ENCODE measurements at places on chromosomes 6 and 20.
A peak's percentile ranks its signal among the peaks of the same experiment; 100 is the strongest.

- DNase-seq = no peak
Observed at GRCh38 chr20:61288331-61288784, 36.3 kb downstream of the CDH4 start.

DNA sequence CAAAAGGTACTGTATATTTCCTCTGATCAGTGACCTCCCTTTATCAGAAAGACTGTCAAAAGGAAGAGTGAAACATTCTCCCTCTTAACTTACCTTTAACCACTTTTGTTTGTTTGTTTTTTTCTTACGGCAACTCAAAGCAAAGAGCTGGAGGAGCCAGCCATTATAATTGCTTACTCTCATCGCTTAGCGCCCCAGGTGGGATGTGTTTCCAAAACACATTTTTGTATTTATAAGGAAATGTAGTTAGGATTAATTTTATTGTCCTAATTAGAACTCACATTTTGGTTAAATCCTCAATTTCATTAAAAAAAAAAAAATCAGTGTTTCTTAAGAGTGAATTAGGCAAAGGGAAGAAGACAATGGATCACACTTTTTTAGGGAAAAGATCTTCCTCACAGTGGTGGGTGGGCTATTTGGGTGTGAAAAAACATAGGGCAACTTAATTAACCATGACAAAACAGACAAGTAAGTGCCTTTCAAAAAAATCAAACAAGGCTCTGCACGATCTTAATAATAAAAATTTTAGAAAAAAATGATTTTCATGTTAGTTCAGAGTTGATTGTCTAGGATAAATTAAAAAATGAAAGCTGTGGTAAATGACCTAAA is 1.2 kb upstream of the PHACTR2 start:
- DNase-seq = no peak

DNA sequence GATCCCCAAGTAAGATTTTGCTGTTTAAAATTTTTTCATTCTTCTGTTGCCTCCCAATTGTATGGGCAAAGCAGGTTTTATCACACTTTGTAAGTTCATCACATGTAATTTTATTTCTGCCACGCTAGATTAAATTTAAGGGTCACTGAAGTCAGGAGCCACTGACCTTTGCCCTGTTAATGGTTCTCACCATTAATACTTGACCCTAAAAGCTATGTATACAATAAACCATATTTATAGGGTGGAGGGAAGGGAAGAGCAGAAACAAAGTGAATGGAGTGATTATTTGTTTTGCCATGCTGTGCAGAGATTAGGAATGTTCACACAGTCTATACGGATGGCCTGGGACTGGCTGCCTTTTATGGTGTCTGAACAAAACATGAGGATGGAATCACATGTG is 186.7 kb downstream of the BMP2 start:
- DNase-seq = no peak

DNA sequence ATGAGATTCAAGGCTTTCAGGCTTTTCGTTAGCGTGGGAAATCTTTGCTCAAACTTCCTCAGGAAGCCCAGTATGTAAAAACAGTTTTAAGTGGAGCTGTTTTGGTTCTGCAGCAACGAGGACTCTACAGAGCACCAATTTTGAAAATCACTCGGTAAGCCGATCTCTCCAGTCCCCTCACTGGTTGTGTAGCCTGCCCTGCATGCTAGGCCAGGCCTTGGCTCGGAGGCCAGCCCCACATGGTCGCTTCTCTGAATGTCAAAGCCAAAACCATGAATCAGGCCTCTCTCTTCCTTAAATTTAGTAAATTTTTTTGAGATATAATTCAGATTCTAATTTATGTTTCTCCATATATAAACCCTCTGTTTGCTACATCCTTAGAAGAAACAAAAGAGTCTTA is 108.0 kb downstream of the CHD6 start:
- no peak for DNase-seq

DNA sequence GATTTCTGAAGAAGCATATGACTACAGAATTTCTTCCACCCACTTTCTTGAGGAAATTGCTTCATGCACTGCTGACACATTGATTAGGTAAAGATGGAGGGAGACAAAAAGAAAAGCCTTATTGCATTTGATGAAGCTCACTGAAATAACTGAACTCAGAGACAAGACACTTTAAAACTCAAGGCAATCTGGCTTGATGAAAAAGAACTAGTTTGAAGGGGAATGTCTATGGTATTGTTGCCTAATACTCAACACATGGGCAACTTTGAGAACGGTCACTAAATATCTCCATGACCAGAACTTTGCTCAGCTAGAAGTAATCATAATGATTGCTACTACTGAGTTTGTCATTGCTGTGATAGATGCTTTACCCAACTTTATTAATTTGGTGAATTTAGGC is 38.1 kb downstream of the HTR1B start:
- no peak for DNase-seq

- DNase-seq = no peak
Observed at GRCh38 chr6:155493026-155493693, 37.5 kb upstream of the NOX3 start.

- peak; percentile 85 for DNase-seq
Observed at GRCh38 chr6:106746652-106747051, 117.3 kb downstream of the QRSL1 start.

GRCh38 chr6:130922922-130923321 is 95.7 kb downstream of the SMLR1 start:
- DNase-seq = no peak

DNA sequence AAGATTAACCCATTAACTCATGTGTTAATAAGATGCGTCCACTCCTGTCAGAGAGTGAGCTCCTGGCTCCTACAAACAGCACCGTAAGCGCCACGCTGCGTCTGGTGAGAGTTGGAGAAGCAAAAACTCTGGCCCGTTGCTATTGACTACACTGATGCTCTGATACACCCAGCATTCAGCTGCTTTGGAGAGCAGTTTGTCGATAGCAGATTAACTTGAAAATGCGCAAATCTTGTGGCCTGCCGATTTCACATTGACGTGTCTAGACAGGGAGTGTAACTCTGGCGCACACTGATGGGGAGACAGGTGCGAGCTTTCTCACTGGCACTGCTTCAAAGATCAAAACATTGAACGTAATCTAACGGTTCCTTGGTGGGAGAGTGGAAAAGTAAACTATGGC is 151.7 kb upstream of the RPS6KA2 start:
- peak; percentile 23 for DNase-seq

GRCh38 chr20:36490191-36490590 is 51.1 kb upstream of the MYL9 start:
- no peak for DNase-seq

DNA sequence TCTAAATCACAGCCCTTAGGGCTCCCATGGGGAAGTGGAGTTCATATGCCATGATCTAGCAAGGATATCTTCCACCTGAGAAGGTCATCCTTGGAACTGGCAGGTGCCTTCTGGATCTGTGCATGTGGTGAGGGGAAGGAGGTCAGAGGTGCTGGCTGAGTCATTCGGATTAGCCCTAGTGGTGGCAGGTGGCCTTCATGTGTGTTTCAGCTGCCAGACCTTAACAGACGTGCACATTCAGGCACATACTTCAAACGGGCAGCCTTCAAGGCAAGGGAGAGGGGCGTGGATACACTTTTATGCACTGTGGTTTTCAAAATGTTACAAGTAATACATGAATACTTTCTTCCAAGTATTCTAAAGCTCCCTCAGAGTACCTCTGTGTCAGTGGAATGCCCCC is 51.2 kb downstream of the BMP6 start:
- DNase-seq = no peak

DNA sequence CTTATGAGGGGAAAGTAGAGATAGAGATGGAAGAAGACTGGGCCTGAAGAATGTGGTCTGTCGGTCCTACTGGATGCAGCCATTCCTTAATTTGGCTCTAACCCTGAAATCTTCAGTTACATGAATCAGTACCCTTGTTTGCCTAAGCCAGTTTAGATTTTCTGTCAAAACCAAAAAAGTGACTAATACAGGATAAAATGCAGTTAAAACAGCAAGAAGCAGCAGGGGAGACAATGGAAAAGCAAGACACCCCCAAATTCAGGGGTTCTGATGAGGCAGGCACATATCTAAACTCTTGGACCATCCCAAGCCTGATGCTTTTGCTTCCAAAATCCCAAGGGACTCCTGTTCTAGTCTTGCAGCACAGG is 17.4 kb upstream of the UBE2V1 start:
- DNase-seq = no peak

GRCh38 chr6:170596426-170596825 is 12.0 kb upstream of the PDCD2 start:
- no peak for DNase-seq

- DNase-seq = no peak
Observed at GRCh38 chr6:23964865-23965264, 161.2 kb upstream of the NRSN1 start.

DNA sequence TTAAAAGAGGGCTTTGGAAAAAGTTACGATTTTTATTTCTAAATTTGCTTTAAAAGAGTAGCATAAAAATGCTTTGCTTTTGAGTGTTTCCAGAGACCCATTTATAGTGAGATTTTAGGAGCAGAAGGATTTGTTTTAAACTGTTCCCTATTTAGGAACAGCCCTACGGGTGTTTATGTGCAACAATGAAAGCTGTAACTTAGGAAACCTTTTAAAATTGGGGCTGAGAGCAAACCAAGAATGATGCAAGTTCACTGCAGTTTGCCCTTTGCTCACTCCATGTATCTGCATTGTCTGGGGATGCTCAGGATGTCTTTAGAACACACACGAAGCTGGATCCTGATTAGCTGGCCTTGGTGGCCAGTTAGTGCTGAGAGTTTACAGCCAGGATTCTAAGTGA is 40.9 kb downstream of the GHRH start:
- DNase-seq = peak; percentile 22

GRCh38 chr20:20019123-20019522 is 2.0 kb downstream of the NAA20 start:
- DNase-seq = no peak

DNA sequence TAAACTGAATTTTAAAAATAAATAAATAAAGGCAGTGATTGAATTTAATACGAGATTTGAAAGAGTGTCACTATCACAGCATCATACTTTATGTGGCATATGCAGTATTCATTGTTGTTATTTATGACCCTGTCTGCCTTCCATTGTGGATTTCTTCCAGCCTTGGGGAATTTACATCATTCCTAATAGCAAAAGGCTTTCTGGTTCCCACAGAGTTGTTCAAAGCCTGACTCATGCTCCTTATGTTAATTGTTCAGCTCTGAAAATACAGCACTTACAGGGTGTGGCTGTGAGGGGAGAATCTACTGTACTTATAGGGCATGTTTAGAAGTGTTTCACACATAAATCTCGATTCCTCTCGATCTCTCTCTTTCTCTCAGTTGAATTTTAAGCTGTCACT is 54.4 kb downstream of the JAG1 start:
- peak; percentile 75 for DNase-seq

GRCh38 chr20:24364482-24364881 is 104.9 kb upstream of the SYNDIG1 start:
- no peak for DNase-seq

- DNase-seq = no peak
Observed at GRCh38 chr6:119215885-119216590, 133.5 kb downstream of the MAN1A1 start.

- no peak for DNase-seq
Observed at GRCh38 chr6:112181130-112181529, 73.2 kb downstream of the LAMA4 start.

GRCh38 chr6:164114651-164115050 is 700.1 kb downstream of the QKI start:
- no peak for DNase-seq

GRCh38 chr20:32847964-32848363 is 10.8 kb upstream of the EFCAB8 start:
- DNase-seq = no peak

- DNase-seq = no peak
Observed at GRCh38 chr6:11854408-11855165, 76.0 kb upstream of the ADTRP start.

GRCh38 chr6:40568062-40568708 is 19.0 kb downstream of the LRFN2 start:
- DNase-seq = peak; percentile 61

GRCh38 chr6:132907231-132907630 is 92.9 kb downstream of the RPS12 start:
- no peak for DNase-seq

- no peak for DNase-seq
Observed at GRCh38 chr20:36937402-36937770, 14.1 kb downstream of the SAMHD1 start.

DNA sequence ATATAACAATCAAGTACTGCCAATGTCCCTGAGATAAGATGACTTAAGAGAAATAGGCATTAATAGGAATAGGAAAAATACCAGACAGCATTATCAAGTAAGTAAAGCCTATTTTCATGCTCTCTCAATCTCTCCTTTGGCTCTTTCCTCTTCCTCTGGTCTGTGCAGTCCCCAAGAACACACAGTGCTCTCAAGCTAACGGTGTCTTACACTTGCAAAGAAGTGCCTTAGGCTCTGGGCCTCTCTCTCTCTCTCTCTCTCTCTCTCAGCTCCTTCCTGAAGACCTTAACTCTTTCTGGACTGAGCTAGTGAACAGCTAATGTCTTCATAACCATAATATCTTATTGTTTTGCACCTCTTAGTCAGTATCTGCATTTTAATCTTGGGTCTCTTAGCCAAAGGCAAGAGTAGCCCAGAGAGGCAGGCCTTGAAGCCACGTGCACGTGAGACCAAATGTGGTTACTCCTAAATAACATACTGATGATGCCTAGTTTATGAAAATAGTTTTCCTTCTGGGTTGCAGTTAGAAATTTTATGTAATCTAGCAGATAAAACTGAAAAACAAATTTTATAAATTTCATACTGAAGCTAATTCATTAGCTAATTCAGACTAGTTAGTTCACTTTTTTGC is 70.8 kb downstream of the TPD52L1 start:
- DNase-seq = no peak

All from islet precursor cell (in vitro differentiated cells).